Hepatocyte (in vitro differentiated cells): ENCODE measurements at places on chromosomes 5 and 9. TPM values are rescaled to one million over a fixed set of nuclear protein-coding genes. Genes with fewer than 3 reads are reported as not detected.

Gene OR1J2
- total RNA-seq = not detected in 2 replicates

Gene DRD1
- 0.80 and 1.2 TPM in 2 replicates for total RNA-seq

GRCh38 chr5:122730456-122730855, 44.4 kb upstream of the SNX2 start:
- DNase-seq = no peak
- H3K36me3 ChIP-seq = no peaks in the 10 kb centered on the region
- no peaks in the 10 kb centered on the region for H3K27me3 ChIP-seq
- H3K4me1 ChIP-seq = no peaks in the 10 kb centered on the region
- no peak overlapping the region for H3K4me3 ChIP-seq

DNA sequence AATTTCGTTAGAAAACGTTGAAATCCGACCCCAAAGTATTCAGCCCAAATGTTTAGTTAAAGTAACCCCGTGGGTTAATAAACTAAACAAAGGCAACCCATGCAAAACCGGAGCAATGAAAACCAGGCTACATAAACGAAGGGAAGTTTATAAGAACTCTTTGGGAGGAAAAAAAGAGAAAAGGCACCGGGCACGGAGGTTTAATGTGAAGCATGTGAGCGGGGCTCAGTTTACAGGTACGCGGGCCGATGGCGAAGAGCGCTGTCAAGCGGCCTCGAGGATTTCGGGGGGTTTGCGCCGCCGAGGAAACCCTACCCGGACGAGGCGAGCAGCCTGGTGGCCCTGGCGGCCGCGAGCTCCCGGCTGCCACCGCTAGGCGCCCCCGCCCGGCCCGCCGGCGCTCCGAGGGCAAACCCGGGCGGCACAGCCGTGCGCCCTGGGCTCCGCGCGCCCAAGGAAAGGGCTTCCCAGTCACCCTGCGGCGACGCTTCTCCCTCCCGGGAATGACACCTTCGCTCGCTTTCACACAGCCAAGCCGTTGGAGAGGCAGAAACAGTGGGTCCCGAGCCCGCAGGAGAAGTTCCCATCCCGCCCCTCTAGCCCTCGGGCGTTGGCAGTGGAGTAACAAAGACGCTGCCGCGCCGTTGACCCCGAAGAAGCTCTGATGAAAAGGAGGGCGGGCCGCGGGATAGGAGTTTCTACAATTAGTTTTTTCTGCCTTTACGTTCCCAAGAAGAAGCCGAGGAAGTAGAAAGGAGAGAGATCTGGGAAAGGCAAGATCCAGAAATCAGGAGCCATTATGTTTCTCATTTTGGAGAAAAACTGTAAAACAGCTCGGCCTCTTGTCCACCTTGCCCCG, 126.0 kb downstream of the TMEM174 start:
- H3K27ac ChIP-seq = peak overlapping the region; percentile 62
- no peaks in the 10 kb centered on the region for H3K36me3 ChIP-seq
- peaks cover 25% of the 10 kb centered on the region for H3K4me1 ChIP-seq
- H3K27me3 ChIP-seq = peaks cover 96% of the 10 kb centered on the region
- DNase-seq = peak; percentile 34
- no peak overlapping the region for H3K4me3 ChIP-seq
